ENCODE measurements at places on chromosomes 5 and 9. TPM values are rescaled to one million over a fixed set of nuclear protein-coding genes. Genes with fewer than 3 reads are reported as not detected.

DNA sequence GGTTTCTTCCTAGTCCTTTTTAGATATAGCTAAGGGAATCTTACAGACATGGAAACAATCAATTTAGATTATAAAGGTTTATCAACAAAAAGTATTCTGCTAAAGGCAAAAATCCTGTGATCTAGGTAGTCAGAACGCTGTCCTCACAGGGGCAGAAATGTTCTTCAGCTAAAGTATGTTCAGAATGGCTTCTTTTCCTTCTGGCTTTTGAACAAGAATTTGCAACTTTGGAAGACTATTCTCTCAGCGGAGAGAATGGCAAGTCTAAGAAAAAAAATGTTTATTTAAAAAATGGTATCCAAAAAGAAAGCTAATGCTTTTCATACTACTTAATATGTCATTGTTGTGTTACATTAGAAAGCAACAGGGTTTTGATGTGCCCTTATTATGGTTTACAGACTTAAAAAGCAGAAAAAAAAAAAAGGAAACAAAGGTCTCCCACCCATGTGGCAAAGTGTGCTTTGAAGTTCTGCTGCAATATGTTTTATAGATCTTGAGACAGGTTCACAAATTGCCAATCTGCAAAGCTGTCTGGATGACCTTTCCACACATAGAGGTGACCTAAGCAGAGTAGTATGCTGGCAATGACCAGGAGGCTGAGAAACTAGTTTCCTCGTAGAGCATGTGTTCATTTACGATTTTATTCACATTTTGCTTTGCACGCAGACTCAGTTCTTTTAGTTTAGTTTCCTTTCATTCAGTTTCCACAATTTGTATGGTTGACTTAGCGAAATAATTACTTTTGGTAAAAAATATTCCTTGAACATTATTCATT, 45.1 kb upstream of the PJA2 start:
- no peaks in the 10 kb centered on the region for H3K27me3 ChIP-seq
- DNase-seq = no peak
- H3K4me3 ChIP-seq = peak overlapping the region; percentile 51
- no peaks in the 10 kb centered on the region for H3K4me1 ChIP-seq
- no peaks in the 10 kb centered on the region for H3K36me3 ChIP-seq

DNA sequence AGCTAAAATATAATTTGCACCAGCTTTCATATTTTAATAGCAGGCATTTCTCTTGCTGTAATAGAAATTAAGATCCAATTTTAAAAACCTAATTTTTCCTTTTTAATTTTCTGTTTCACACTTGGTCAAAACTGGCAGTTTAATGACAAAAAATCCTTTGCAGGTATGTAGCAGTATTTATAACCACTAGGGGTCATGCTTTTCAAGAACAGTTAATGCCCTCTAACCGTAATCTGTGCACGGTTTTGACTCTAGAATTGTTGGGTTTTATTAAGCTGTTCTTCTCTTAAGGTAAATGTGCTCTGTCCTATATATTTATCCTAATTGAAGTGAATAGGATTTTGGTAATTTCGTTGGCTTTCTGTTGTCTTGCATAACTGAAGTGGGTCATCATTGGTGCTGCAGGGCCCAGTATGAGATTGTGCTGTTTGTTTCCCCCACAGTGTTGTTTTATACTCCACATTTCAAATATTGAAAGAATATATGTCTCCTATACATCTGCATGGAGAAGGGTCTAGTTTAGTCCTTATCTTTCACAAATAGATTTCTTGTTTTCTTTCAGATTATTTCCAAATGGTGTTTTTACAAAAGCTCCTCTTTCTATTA, 107.4 kb downstream of the SCAMP1 start:
- no peak overlapping the region for H3K4me3 ChIP-seq
- no peak for DNase-seq
- H3K4me1 ChIP-seq = no peaks in the 10 kb centered on the region

DNA sequence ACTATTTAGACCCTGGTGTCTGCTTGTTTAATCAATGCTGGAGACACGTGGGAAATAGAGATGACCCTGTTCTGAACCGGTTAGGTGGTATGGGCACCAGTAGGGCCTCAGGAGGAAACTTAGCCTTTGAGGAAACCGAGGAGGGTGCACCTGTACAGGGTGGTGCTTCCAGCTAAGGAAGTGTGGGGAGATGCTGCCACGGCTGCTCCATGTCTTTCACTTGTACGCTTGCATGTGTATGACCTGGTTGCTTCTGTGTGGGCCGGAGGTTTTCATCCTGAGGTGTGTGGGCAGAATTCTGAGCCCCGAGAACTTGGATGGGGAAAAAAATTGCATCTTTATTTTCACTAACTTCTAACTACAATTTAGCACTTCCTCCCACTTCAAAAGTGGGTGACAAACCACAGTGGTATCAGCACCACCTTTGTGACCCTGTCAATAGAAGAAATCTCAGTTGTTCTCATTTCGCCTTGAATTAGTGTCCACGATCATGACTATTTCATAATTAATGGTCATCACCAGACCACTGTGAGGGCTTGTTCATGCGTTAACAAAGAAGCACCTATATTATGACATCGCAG, 99.8 kb upstream of the SPATA31C2 start:
- no peaks in the 10 kb centered on the region for H3K36me3 ChIP-seq
- H3K4me1 ChIP-seq = peaks cover 11% of the 10 kb centered on the region
- no peak for DNase-seq
- no peak overlapping the region for H3K4me3 ChIP-seq

DNA sequence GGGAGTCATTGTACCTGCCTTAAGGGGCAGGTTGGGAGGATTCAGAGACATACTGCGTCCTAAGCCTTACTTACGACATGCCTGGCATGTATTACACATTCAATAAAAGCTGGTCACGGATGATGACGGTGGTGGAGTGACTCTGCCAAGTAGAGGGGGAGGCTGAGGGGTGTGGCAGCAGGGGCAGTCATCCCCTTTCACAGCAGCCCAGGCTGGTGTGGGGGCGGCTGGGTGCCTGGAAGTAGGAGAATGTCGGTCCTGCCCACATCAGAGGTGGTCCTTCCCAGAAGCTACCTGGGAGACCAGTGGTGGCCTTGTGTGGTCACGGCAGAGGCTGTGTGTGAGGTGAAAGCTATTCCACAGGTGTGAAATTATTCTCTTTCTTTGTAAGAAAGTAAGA, 8.9 kb downstream of the ZBTB34 start:
- H3K27ac ChIP-seq = no peak overlapping the region
- no peak overlapping the region for H3K4me3 ChIP-seq
- H3K4me1 ChIP-seq = peaks cover 24% of the 10 kb centered on the region
- no peaks in the 10 kb centered on the region for H3K27me3 ChIP-seq

DNA sequence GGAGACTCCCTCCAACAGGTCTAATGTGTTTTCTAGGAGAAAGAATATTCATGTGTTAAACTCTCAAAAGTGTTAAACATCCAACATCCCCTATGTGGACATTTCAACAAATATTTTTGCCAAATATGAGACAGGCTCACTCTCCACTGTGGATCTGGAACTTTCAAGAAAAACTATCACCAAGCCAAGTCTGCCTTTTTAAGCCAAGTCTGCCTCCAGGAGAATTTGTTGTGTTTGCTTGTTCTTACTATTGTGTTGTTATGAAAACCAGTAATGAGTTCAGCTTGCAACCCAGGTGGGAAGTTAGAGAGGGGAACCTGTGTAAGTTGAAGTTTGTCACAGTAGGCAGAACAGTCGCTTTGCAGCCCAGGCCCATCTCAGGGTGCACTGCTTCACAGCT, 228.1 kb downstream of the NFIB start:
- H3K4me3 ChIP-seq = no peak overlapping the region
- H3K36me3 ChIP-seq = no peaks in the 10 kb centered on the region
- DNase-seq = no peak
- peaks cover 40% of the 10 kb centered on the region for H3K4me1 ChIP-seq
- no peaks in the 10 kb centered on the region for H3K27me3 ChIP-seq
- no peak overlapping the region for H3K27ac ChIP-seq

- no peaks in the 10 kb centered on the region for H3K4me1 ChIP-seq
- no peaks in the 10 kb centered on the region for H3K36me3 ChIP-seq
- H3K27me3 ChIP-seq = no peaks in the 10 kb centered on the region
Observed at GRCh38 chr5:157050050-157050449, 8.9 kb downstream of the HAVCR1 start.

- no peaks in the 10 kb centered on the region for H3K36me3 ChIP-seq
- H3K4me3 ChIP-seq = no peak overlapping the region
- peaks cover 16% of the 10 kb centered on the region for H3K4me1 ChIP-seq
- H3K27ac ChIP-seq = no peak overlapping the region
Observed at GRCh38 chr5:56211298-56211865, 21.7 kb downstream of the ANKRD55 start.

DNA sequence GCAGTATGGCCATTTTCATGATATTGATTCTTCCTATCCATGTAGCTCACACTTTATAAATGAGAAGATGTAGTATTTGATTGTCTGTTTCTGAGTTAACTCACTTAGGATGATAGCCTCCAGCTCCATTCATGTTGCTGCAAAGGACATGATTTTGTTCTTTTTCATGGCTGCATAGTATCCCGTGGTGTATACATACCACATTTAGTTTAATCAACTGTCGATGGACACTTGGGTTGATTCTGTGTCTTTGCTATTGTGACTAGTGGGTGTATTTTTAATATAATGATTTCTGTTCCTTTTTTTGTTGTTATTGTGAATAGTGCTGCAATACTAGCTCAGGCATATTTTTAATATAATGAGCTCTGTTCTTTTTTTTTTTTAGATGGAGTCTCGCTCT, 560.3 kb upstream of the ZNF608 start:
- no peak for DNase-seq
- H3K36me3 ChIP-seq = no peaks in the 10 kb centered on the region
- no peak overlapping the region for H3K27ac ChIP-seq
- H3K27me3 ChIP-seq = no peaks in the 10 kb centered on the region
- H3K4me1 ChIP-seq = peaks cover 2% of the 10 kb centered on the region
- no peak overlapping the region for H3K4me3 ChIP-seq

- no peaks in the 10 kb centered on the region for H3K36me3 ChIP-seq
- H3K27ac ChIP-seq = no peak overlapping the region
- H3K4me3 ChIP-seq = no peak overlapping the region
- H3K4me1 ChIP-seq = peaks cover 30% of the 10 kb centered on the region
- no peaks in the 10 kb centered on the region for H3K27me3 ChIP-seq
Observed at GRCh38 chr9:18429070-18429469, 44.9 kb upstream of the ADAMTSL1 start.

Gene ENDOG
- 21.2 TPM for total RNA-seq

Gene GPR151
- not detected for total RNA-seq

GRCh38 chr5:115818821-115819220, 2.4 kb upstream of the CDO1 start:
- no peaks in the 10 kb centered on the region for H3K27me3 ChIP-seq
- peaks cover 5% of the 10 kb centered on the region for H3K4me1 ChIP-seq
- H3K36me3 ChIP-seq = no peaks in the 10 kb centered on the region
- no peak overlapping the region for H3K4me3 ChIP-seq

Gene GPX8
- 39.2 TPM for total RNA-seq

- no peak overlapping the region for H3K27ac ChIP-seq
- no peaks in the 10 kb centered on the region for H3K4me1 ChIP-seq
- H3K27me3 ChIP-seq = no peaks in the 10 kb centered on the region
- no peaks in the 10 kb centered on the region for H3K36me3 ChIP-seq
- H3K4me3 ChIP-seq = no peak overlapping the region
Observed at GRCh38 chr5:9447691-9448090, 98.2 kb downstream of the SEMA5A start.

Gene SLC27A6
- total RNA-seq = not detected

- H3K27ac ChIP-seq = no peak overlapping the region
- no peaks in the 10 kb centered on the region for H3K27me3 ChIP-seq
- no peak overlapping the region for H3K4me3 ChIP-seq
- H3K36me3 ChIP-seq = no peaks in the 10 kb centered on the region
- H3K4me1 ChIP-seq = peaks cover 23% of the 10 kb centered on the region
Observed at GRCh38 chr5:142984011-142984410, 213.8 kb downstream of the ARHGAP26 start.

Gene ZNF79
- total RNA-seq = 7.3 TPM

GRCh38 chr5:23717486-23717885, 210.1 kb downstream of the PRDM9 start:
- H3K4me3 ChIP-seq = no peak overlapping the region
- no peaks in the 10 kb centered on the region for H3K36me3 ChIP-seq
- H3K27ac ChIP-seq = no peak overlapping the region
- no peaks in the 10 kb centered on the region for H3K27me3 ChIP-seq
- DNase-seq = no peak

GRCh38 chr9:102461156-102461819, 533.8 kb upstream of the CYLC2 start:
- no peaks in the 10 kb centered on the region for H3K27me3 ChIP-seq
- DNase-seq = no peak
- H3K4me3 ChIP-seq = no peak overlapping the region
- no peaks in the 10 kb centered on the region for H3K36me3 ChIP-seq
- H3K27ac ChIP-seq = no peak overlapping the region

DNA sequence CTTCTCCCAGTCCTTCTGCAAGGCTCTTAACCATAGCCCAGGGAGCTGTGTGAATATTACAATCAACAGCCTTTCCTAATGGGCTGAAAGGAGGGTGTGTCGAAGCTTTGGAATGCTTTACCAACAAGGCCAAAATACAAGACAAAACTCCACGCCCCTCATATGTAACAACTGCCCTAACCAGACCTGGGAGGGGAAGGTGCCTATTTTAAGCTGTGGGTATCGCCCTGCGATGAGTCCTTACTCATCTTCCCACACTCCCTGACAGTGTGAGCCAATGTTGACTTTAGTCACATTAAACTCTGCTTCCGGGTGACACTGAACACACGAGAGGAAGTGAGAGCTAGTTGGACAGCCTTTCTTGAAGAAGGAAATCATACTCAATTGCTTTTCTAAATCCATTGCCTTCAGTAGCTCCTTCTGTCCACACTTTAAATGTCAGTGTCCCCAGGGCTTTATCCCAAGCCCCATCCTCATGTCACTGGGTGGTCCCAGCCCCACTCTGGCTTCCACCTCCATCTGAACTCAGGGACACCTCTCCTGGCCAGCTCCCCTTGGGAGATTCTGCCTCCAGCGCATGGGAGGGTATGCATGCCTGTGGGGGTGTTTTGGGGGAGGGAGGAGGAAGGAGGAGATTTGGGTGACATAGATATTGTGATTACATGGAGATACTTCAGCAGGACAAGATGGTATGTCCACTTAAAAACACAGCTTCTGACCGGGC, 6.5 kb upstream of the TBC1D9B start:
- no peaks in the 10 kb centered on the region for H3K36me3 ChIP-seq
- no peaks in the 10 kb centered on the region for H3K27me3 ChIP-seq
- H3K4me1 ChIP-seq = no peaks in the 10 kb centered on the region
- no peak overlapping the region for H3K4me3 ChIP-seq
- no peak for DNase-seq
